ENCODE measurements at places on chromosomes 16 and 17.

DNA sequence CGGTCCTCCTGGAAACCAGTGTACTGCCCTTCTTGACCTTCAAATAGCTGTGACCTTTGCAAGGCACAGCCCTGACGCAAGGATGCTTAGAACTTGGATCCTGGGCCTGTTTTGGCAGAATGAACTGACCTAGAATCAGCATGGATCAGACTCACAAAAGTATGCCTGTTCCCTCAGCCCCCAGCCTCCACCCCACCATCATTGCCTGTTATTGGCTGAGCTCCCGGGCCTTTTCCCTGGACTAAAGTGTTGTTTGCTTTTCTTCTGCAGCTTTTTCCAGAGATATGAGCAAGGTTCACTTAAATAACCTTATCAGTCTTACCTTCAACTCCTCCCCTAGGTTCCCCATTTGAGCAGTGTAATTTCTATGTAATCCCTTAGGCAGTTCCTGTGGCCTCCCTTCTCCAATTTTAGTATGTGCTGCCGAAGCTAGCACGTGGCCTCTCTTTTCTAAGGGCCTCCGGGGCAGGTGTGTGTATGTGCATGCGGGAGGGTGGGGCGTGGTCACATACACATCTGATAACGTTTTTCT is 347.4 kb downstream of the MAF start:
- no peak for DNase-seq

- no peak for DNase-seq
Measured at GRCh38 chr17:72691586-72691985, 400.9 kb downstream of the SLC39A11 start.

DNA sequence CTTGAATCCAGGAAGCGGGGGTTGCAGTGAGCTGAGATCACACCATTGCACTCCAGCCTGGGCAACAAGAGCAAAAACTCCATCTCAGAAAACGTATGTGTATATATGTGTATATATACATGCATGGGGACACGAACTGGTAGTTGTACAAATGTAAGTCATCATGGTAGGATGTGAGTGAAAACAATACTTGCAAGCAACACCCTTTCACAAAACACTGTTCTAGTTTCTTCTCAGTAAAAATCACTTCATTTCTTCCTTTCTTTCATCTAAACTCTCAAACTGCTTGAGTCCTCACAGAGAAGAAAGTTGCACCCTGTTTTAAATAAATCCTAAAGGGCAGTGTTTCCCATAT is 51.8 kb downstream of the METTL16 start:
- no peak for DNase-seq

GRCh38 chr16:81621496-81621895 is 157.6 kb upstream of the PLCG2 start:
- DNase-seq: no peak

DNA sequence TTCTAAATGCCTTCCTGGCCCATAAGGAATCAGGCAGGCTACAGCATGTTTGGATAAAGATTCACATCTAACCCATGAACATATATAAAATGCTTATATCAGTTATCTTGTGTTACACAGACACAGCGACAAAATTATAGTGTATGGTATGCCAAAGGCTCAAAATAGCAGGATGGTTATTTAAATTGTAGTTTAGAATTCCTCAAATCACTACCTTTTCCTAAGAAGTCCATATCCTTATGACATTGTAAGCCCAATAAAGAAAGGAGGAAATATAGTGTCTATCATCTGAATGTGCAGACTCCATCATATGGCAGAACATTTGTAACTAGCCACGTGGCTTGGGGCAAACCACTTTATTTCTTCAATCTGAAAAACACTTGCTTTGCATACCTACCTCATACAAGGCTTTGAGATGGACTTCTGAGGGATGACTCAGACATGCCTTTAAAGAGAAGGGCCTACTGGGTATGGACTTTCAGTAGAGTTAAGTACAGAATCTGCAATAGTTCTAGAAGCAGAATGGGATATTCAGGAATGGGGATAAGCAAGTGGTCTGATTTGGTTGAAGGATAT is 12.1 kb upstream of the DHX8 start:
- no peak for DNase-seq

- DNase-seq: no peak
Measured at GRCh38 chr16:23826528-23827045, 9.2 kb upstream of the PRKCB start.

- no peak for DNase-seq
Measured at GRCh38 chr17:80423536-80424225, 8.7 kb downstream of the ENDOV start.

- DNase-seq: no peak
Measured at GRCh38 chr16:20259541-20259940, 67.8 kb downstream of the GP2 start.

Data from stimulated activated CD8-positive, alpha-beta memory T cell treated with anti-CD3 and anti-CD28 coated beads, Interleukin-7, amount 100 ng/mL, for 1 hour (primary cell).